ENCODE measurements at places on chromosomes 7 and 10. TPM values are rescaled to one million over a fixed set of nuclear protein-coding genes. Genes with fewer than 3 reads are reported as not detected.

Gene ANXA7
- 47.9 TPM for total RNA-seq

Gene RET
- total RNA-seq, result 2.2 TPM

Gene MBL2
- total RNA-seq, result not detected

Gene PODXL
- total RNA-seq, result 216 TPM

Gene SORBS1
- total RNA-seq, result 25.1 TPM

Gene CBLL1
- total RNA-seq, result 25.3 TPM

Gene CRPPA
- total RNA-seq, result 4.1 TPM

Gene SFXN3
- total RNA-seq, result 17.1 TPM

Gene ANLN
- total RNA-seq, result 31.2 TPM

Gene MYH16
- not detected for total RNA-seq

Gene PTTG1IP2
- total RNA-seq, result not detected

Gene HBP1
- total RNA-seq, result 67.5 TPM

Gene TMEM243
- 19.6 TPM for total RNA-seq

Gene PAPOLB
- 0.22 TPM for total RNA-seq

Gene CPN1
- not detected for total RNA-seq

Gene WDFY4
- 2.6 TPM for total RNA-seq

Gene CHAT
- total RNA-seq, result not detected

Gene CCL26
- not detected for total RNA-seq

Gene TRIM50
- not detected for total RNA-seq

Gene VWDE
- total RNA-seq, result 24.7 TPM

Gene SPDYE11
- 0.11 TPM for total RNA-seq

Gene ANKRD61
- 0.29 TPM for total RNA-seq
